ENCODE measurements at places on chromosomes 2 and 18.

DNA sequence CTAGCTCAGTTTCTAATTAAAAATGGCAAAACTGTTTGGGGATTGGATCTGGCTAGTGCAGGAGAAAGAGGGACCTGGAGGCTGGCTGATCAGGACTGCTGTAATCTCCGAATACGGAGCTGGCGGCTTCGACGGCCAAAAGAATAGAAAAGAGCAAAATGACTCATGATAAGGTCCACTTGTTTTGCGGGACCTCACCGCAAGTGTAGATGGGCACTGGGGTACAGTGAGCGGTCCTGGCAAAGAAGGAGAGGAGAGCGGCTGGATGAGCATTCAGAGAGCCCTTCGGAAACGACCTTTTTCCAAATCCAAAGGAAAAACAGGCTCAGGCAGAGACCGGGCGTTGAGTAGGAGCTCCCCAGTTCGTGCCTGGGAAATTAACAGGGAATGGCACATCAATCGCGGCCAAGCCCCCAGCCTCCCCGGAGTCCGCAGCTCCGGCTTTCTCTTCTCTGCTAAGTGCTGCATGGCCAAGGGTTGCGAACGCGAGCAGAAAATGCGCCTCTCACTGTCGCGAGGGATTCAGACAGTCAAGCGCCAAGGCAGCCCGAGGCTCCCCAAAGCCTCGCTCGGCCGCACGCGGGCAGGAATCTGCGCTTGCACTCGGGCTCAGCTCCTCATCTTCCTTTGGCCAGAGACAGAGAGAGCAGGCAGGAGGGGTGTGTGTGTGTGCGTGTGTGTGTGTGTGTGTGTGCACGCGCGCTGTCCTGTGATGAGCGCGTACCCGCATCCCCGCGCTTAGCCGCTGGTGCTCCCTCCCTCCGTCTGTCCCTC, 1.8 kb downstream of the DCC start:
- no peak for DNase-seq

DNA sequence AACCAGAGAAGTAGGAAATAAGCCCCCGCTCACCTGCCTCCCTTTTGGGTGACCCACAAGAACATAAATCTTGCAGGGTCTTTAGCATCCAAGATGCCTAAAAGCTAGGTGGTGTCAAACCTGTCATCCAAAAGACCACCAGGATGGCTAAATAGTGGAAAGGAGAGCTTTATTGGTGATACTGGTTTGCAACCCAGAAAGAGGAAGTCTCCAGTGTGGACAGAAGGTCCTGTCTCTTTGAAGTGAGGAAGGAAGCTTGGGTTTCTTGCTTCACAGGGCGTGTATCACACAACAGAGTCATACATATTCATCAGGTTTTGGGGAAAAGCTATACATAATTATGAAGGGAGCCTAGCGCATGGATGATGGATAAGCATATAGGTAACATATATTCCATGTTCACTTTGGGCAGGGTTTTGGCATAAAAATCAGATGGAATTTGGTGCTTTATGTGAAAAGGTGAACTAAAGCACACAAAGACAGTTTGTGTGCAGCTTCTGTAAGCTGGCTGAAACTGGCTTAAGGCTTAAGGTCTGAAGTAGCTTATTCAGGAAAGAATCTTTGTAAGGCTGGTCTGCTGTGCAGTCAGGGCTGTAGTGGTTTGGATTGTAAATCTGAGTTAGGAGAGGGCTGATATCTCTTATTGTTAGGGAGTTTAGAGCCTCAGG, 102.2 kb upstream of the MSH2 start:
- DNase-seq, result no peak

- DNase-seq, result no peak
These were observed 45.3 kb downstream of the ADAM23 start for GRCh38 chr2:206488623-206489022.

GRCh38 chr18:49094136-49094535, 143.4 kb upstream of the SMAD7 start:
- DNase-seq, result no peak

DNA sequence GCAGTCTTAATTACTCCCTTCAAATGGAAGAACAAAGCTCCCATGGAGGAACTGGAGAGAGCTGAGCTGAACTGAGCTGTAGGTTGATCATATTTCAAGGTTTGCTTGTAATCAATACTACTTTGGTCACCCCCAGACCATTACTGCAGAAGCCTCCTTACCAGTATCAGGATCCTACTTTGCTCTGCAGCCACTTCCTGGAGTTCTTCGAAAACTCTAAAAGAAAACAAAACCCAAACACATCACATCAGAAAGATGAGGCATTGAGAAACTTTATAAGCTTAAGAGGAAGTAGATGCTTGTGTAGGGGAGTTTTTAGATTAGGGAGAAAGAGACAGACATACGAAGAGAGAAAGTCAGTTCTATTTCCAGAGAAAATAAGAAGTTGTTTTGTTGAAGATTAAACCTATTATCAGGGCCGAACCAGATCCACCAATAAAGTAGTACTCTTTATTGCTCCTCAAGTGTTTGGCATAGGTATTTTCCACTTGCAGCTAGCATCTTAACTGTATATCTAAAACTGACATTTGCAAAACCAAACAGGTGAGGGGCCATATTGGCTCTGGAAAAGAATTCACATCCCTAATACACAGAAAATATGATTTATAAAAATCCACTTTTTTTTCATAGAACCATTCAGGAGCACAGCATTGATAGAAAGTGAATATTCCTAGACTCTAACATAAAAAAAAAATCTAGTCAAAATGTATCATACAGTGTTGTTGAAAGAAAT, 166.9 kb upstream of the KLF7 start:
- no peak for DNase-seq

GRCh38 chr2:217695033-217695520, 307.7 kb downstream of the TNS1 start:
- peak; percentile 98 for DNase-seq

DNA sequence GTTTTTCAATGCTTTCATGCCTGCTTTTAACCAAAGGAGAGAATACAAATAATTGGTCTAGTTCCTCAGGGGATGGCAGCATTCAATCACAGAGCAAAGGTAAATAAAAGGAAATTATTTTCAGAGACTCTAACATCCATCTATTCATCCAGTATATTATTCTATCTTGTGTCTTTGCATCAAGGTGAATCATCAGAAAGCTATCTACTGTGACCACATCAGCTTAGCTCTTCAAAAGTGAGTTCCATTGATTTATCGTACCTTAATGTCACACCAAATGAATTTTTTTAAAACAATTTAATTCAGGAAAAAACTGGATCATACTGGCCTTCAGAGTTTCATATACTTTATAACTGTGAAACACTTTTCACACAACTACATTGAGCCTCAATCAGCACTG, 66.1 kb downstream of the CHN1 start:
- peak; percentile 16 for DNase-seq

DNA sequence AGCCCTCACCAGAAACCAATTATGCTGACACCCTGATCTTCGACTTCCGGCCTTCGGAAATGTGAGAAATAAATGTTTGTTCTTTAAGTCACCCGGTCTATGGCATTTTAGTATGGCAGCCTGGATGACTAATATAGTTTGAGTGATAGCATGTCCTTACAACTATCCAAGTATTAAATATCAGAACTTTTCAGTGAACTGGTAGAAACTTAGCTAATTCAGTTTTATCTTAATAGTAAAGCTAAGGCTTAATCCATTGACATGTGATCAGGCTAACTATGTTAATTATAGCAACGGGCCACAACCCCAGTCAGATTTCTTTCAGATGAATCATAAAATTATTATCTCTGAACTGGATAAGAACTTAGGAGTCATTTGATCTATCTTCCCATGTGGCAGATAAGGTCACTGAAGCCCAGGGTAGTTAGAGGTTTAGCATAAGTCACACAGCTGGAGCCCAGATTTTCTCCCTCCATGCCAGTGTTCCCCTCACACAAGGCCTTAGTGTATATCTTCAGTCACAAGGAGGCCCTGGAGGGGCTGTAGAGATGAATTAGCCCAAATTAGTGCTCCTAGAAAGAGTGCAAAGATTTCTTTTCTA, 40.7 kb upstream of the UPP2 start:
- DNase-seq, result peak; percentile 10

GRCh38 chr2:98927027-98927426, 9.0 kb downstream of the CRACDL start:
- no peak for DNase-seq

- DNase-seq, result no peak
These were observed 132.6 kb downstream of the NFATC1 start for GRCh38 chr18:79528316-79528695.

GRCh38 chr2:27296481-27296880, 11.8 kb downstream of the UCN start:
- no peak for DNase-seq

- DNase-seq, result no peak
These were observed 136.4 kb upstream of the CELF4 start for GRCh38 chr18:37701967-37702366.

- peak; percentile 37 for DNase-seq
These were observed 532.8 kb downstream of the FBXO15 start for GRCh38 chr18:73614812-73615211.

DNA sequence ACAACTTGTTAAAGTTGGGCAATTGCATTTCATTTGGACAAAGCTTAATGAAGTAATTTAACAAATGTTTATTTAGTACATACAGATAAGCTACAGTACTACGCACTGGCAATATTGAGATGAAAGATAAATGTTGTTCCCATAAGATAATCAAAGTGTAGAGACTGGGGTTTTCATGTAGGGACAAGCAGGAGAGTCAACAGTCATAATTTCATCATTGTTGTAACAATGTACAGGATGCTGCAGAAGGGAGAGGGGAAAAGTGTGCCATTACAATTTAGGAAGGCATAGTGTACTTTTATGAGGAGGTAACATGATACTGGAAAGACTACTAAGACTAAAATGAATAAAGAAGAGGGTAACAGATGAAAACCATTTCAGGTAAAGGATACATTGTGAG, 441.6 kb downstream of the ERBB4 start:
- no peak for DNase-seq

DNA sequence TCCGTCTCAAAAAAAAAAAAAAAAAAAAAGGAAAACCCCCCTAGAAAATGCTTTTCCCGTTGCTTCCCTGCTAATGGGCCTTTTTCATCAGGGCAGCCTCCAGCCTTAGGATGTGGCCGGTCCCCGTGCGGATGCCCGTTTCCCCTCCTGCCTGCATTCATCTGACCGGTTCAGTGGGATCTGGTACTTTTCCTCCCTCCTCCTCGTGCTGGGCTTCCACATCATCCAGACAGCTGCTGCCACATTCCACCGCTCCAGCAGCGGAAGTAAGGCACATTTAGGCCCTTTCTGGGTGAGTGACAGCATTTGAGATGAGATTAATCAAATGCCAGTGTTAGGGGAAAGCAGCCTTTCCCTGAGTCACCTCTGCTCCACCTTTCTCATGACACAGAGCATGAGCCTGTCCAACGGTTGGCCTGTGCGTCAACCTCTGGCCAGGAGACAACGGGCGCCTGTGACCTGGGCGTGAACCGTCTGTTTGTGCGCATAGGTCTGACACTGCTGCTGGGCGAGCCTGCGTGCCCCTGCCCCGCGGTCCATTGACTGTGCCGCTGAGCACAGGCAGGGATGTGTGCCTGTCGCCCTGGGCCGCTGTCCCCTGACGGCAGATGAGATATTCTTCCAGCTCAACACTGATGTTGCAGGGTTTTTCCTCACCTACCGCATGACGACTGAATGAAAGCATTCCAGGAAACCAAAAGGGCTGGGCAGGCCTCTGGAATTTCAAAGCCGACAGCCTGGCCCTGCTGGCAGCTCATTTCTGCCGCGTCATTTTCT, 174.0 kb downstream of the TGIF1 start:
- DNase-seq, result peak; percentile 95

DNA sequence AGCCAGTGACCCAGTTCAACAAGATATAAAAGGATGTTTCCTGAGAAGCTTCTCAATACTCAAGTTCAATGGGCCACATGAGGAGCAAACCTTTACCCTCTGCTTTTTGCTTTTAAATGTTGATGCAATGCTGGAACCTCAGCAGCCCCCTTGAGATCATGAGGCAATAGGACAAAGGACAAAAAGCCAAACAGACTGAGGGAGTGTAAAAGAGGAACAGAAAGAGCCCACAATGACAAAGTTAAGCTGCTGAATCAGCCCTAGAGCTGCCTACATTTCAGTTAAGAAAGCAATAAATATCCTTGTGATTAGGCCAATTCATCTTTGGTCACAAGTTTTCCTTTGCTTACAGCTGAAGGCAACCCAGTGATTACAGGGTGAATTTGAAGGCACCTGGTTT, 76.9 kb downstream of the MRO start:
- DNase-seq, result no peak

DNA sequence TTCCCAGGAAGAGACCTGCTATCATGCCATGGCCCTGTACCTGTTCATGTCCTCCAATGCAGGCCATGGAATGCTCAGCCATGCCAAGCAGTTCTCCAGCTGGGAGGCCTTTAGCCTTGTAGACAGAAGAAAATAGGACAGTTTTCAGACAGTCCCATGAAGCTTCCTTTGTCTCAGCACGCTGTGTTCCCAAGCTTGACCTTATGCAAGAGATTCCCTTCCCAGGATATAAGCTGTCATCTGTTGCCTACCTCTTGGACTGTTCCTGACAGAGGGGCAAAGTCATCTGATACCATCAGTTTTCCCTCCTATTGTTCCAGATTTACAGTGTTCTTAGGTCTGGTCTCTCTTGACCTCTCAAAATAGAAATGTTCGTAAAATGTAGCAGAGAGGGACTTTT, 96.6 kb upstream of the EML6 start:
- no peak for DNase-seq

GRCh38 chr2:173271135-173271534, 83.5 kb upstream of the CDCA7 start:
- DNase-seq, result no peak

GRCh38 chr2:97730245-97730644, 16.9 kb downstream of the ZAP70 start:
- no peak for DNase-seq

DNA sequence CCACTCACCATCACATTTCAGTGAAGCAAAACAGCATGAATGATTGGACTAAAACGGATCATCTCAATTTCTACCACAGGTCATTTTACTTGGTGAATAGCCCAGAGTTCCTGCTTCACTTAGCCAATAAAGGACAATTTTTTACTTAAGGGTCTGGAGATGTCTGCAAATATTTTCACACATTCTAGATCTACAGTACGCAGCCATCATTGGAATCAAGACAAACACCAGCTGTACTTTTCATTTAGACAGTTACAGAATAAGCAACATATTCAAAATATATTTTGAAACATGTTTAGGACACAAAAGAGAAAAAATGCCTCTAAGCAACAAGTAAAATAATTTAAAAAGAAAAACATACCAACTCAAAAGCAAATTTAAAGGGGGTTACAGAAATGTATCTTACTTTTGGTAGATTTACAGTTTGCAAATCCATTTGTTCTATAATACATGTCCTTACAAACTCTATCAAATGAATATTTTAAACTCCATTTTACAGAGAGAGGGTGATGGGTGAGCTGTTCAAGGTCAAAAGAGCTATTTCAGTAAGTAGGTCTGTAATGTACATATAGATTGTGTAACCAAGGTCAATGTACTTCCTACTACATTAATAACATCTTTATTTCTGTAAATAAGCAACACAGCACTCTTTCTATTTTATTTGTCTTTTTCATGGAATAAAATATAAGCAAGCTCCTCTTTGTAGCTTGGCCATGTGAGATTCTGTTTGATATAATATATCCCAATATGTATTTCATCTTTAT, 13.4 kb downstream of the PPP1R1C start:
- DNase-seq, result no peak
